Activated CD4-positive, alpha-beta T cell treated with anti-CD3 and anti-CD28 coated beads for 36 hours (primary cell): ENCODE measurements at places on chromosomes 5 and 9.

- no peak for DNase-seq
Measured at GRCh38 chr9:131748411-131748955, 8.6 kb upstream of the RAPGEF1 start.

- no peak for DNase-seq
Measured at GRCh38 chr9:134172198-134173126, 8.1 kb upstream of the RNU6ATAC start.

DNA sequence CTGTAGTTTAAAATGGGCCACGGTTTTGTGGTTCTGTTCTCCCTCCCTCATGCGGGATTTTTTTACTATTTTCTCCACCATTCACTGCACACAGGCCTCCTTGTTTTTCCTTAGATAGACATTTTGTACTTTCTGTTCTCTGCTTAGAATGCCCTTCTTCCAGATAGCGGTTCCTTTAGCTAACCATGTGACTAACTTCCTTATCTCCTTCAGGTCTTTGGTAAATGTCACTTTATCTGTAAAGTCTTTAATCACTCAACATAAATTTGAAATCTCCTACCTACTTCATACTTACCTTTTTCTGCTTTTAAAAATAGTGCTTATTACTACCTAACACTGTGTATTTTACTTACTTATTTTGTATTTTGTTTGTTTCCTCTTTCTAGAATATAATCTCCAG is 15.0 kb downstream of the FER start:
- DNase-seq, result no peak

GRCh38 chr5:97422678-97423077 is 239.6 kb upstream of the RIOK2 start:
- no peak for DNase-seq

- no peak for DNase-seq
Measured at GRCh38 chr5:138369706-138370105, 17.2 kb downstream of the KDM3B start.

DNA sequence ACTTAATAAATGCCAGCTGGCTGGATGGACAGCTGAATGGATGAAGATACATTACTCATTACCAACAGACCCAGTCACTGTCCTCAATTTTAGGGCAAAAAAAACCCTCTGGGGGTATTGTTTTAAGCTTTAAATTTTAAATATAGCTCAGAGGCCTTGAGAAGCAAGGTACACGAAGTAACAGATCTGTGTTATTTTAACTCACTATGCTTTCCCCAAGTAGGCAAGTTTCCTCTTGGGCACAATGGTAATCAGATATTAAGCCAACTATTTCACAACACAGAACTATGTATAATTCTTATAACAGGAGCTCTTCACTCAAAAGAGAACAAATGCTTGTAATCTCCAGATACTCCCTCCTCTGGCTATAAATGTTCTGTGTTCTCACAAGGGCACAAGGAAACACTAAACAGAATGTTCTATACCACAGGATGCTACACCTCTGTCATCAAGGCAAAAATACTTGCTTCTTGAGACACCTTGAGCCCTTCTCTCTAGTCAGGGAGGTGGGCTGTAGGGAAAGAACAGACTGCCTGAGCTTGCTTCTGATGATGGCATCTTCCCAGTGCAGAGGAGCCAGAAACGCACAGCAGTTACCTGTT is 443.8 kb downstream of the SPOCK1 start:
- no peak for DNase-seq

- no peak for DNase-seq
Measured at GRCh38 chr5:40378396-40379177, 301.1 kb upstream of the PTGER4 start.

GRCh38 chr9:95078511-95078910 is 239.0 kb downstream of the FANCC start:
- DNase-seq, result no peak

DNA sequence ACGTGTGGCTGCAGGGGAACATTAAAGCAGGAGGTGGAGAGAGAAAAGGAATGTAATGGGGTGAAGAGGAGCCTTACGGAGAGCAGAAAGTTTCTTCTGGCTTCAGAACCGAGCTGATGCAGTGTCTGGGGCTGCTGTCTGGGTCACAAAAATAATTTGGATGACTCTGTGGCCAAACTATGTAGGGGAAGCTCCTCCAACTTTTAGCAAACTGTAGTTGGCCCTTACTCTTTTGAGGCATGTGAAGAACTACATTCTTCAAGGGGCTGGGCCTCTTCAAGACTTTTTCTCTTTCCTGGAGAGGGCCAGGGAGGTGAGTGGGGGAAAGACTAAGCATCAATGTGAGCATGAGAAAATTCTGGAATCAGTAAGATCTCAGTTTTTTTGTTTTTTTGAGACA is 31.9 kb upstream of the SPARC start:
- no peak for DNase-seq

- no peak for DNase-seq
Measured at GRCh38 chr9:83936523-83936922, 15.3 kb upstream of the KIF27 start.

DNA sequence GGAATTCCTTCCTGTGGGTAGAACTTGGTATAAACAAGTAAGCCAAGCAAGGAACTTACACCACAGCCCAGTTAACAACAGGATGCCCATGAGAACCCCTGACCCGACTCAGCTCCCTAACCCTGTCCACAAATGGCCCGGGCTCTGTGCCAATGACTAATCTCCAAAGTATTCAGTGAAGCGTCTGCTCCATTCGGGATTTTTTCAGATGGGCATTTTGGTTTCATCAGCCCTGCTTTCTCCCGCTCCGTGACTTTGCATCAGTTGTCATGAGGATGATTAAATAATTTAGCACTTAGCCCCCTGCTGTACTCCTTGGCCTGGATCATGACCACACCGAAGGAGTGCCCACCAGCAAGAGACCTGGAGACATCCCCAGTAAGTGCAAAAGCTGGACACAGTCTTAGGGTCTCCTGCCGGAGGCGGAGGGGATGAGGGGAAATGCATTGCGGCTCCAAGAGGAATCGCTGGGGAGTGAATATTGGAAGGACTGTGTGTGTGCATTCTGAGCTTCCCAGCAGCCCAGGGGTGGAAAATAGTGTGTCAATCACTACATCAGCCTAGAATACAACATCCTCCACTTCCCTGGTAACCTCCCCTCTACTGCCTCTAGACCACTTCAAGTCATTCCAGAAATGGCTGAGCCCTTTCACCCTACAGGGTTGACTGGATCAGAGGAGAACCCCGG is 41.4 kb upstream of the DNAH5 start:
- no peak for DNase-seq
